ENCODE measurements at places on chromosomes 7 and 10.

- DNase-seq: peak; percentile 85
Measured at GRCh38 chr7:155206318-155207020, 91.2 kb upstream of the INSIG1 start.

GRCh38 chr7:117808910-117809705 is 64.1 kb downstream of the CTTNBP2 start:
- DNase-seq: no peak

- DNase-seq: no peak
Measured at GRCh38 chr10:91077549-91078071, 142.9 kb upstream of the PCGF5 start.

DNA sequence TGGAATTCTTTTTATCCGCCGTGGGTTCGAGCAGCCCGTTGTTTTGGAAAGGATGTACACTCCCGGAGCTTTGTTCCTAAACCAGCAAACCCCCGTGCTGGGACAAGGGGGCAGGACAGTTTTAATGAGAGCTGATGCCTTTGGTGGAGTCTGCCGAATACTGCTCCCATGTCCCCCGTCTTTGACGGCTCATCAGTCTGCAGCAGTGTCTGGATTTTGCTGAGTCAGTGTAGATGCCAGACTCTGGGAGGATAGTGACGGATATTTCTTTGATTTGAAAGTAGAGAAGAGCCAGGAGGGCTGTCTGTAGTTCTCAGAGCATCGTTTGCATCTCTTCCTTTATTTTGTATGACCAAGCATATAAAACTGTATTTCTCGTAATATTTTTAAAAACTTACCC is 74.9 kb upstream of the BTBD16 start:
- no peak for DNase-seq

- no peak for DNase-seq
Measured at GRCh38 chr10:95536017-95536416, 25.2 kb downstream of the SORBS1 start.

DNA sequence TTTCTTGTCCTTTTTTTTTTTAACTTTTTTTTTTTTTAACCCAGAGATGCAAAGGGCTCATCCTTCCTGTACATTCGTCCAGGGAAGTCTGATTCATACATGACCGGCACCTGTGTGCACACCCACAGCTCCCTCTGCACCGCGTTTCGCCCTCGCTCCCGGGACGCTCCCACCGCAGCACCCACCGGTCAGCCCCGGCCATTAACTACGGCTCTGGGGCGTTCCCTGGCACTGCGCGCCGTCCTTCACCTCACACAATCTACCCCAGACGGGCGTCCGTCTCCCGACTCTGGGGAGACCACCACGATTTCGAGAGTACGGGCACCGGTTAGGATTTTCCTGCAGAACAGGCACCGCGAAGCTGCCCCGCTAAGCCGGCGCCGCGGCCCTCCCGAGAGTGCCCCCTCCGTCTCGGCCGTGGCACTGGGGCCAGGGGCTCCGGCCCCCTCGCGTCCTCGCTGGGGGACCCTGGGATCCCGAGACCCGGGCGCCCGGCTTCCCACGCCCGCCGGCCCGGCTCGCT is 452 bp downstream of the ATE1 start:
- no peak for DNase-seq

DNA sequence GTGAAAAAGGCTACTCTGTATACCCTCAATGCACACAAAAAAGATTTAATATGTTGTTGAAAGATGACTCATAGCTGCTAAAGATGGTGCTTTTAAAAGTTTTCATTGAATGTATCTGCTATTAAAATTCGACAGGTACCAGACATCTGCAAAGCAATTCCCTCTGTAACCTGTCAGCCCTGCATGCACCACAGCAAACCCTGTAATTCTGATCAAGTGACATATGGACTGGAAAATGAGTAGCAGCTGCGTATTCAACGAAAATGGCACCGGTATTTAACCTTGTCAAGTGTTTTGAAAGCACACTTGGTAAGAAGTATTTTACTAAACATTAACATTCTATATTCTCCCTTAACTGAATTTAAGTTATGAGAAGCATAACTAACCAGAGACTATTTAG is 58.2 kb upstream of the PTPRN2 start:
- DNase-seq: no peak

- DNase-seq: peak; percentile 78
Measured at GRCh38 chr7:2886900-2887299, 42.8 kb upstream of the GNA12 start.

GRCh38 chr7:37354656-37355131 is 94.0 kb downstream of the ELMO1 start:
- no peak for DNase-seq

GRCh38 chr10:90884431-90884830 is 12.7 kb downstream of the RPP30 start:
- DNase-seq: no peak

- no peak for DNase-seq
Measured at GRCh38 chr7:135729230-135729629, 1.2 kb upstream of the SLC13A4 start.

- DNase-seq: no peak
Measured at GRCh38 chr7:45088821-45089340, at the start of gene NACAD. Gene NACAD, minus strand, starts transcription at chr7:45088969. Its CDS starts 75 bp downstream, at chr7:45088894.

GRCh38 chr7:48158404-48158803 is 12.9 kb upstream of the ABCA13 start:
- no peak for DNase-seq

- peak; percentile 13 for DNase-seq
Measured at GRCh38 chr10:4635883-4636282, 190.1 kb upstream of the AKR1E2 start.

DNA sequence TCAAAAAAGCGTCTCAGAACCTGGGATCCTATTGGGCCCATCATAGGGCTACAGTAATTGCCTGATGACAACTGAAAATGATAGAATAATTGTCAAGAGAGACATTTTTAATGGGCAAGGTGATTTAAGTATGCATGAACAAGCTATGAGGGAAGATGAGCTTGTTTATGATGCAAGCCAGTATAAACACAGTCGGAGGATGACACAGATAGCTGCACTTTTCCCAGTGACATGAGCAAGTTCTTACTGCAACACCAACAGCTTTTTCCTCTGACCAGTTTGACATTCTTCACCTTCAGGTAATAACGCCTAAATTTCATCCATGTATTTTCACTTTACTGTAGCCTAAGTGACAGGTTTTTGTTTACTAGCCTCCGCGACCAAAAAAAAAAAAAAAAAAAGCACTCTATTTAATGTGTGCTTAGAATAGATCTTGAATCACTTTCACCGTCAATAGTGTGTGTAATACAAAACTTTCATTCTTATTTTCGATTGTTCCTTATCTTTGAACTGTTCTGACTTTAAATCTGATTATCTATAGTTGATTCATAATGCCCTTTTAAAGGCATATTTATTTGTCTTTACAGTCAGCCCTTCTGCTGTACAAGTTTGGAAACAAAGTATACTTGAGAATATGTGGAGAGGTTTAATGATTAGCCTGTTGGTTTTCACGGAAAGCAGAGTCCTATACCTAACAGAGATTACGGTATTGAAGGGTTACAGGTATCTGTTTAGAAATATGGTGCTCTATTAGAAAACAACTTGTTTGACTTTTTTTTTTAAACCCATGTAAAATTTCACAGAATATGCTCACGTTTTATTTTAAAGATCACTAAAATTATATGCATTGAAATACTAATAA is 1.7 kb downstream of the FOXP2 start:
- DNase-seq: peak; percentile 2

DNA sequence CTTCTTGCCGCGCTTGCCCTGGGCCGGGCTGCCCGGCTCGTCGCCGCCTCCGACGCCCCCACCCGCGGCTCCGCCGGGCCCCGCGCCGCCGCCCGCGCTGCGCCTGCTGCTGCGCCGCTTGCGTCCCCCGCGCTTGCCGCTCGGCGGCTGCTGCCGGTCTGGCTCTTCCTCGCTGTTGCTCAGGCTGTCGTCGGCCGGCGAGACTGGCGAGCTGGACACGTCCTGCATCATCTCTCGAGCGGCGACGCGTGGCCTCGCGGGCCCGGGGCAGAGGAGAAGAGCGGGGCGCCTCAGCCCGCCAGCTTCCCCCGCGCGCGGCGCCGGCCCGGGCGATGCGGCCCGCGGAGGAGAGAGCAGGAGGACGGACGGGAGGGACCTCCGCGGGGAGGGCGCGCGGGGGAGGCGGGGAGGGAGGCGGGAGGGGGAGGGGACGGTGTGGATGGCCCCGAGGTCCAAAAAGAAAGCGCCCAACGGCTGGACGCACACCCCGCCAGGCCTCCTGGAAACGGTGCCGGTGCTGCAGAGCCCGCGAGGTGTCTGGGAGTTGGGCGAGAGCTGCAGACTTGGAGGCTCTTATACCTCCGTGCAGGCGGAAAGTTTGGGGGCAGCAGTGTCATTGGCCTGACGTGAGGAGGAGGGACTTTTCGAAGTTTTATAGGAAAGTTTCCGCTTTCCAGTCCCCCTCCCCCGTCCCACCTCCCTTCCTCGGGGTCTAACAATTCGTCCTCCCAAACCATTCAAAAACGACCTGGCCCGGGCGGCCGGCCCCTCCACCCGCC is at the start of gene TWIST1:
TWIST1 (minus strand) TSS at position 546 of the 779 bp plus-strand sequence; CDS start at position 231, 315 bp downstream.
- peak; percentile 32 for DNase-seq

DNA sequence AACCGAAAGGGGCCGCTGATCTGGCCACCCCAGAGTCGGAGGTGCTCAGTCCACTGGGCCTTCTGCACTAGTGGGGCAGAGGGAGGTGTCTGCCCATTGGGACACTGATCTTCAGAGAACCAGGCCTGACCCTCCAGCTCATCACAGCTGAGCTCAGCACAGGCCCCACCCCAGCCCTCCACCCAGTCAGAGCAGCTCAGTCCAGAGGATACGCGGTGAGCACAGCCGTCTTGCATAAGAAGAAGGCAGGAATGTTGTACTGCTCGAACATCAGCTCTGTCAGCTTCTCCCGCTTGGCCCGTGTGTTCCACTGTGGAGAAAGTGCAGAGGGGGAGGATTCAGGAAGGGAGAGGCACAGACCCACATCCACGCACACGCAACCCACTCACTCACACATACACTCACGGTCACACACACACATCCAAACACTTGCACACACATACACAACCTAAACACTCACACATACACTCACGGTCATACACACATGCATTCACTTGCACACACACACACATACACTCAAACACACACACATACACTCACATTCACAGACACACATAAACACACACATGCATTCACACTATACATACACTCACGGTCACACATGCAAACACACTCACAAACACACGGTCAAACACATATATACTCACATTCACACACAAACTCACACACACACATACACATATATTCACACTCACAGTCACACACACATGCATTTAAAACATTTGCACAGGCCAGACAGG is 6.3 kb downstream of the ACTL6B start:
- no peak for DNase-seq

DNA sequence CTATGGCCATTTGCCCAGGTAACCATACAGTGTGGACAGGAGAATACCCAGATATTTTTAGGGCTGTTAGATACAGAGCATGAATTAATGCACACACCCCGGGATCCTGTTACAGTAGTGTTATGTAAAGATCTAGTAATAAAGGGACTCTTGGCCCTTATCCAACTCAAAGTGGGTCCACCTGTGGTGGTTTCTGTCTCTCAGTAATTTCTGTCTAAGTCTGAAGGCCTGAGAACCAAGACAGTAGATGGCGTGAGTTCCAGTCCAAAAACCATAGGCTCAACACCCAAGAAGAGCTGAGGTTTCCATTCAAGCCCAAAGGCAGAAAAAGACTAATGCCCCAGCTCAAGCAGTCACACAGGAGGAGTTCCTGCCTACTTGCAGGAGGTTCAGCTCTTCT is 277.7 kb downstream of the ZEB1 start:
- no peak for DNase-seq

- DNase-seq: no peak
Measured at GRCh38 chr10:126895214-126895781, 9.9 kb upstream of the DOCK1 start.

GRCh38 chr7:115346685-115347084 is 424.8 kb downstream of the MDFIC start:
- no peak for DNase-seq

- DNase-seq: no peak
Measured at GRCh38 chr7:33422825-33423645, 293.7 kb downstream of the BBS9 start.

- no peak for DNase-seq
Measured at GRCh38 chr7:111076205-111076604, 14.7 kb upstream of the LRRN3 start.

GRCh38 chr10:119377451-119377957 is 165.0 kb downstream of the RGS10 start:
- DNase-seq: no peak

DNA sequence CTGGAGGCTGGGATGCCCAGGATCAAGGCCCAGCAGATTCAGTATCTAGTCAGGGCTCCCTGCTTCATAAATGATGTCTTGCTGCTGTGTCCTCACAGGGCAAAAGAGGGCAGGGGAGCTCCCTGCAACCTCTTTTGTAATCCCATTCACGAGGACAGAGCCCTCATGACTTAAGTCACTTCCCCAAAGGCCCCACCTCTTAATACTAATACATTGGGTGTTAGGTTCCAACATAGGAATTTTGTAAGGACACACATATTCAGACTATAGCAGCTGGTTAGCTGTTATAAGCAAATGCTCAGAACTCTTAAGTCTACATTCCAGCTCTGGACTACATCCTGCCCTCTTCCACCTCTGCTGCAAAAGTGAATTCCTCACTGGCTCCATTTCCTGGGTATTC is 63.0 kb downstream of the VOPP1 start:
- DNase-seq: peak; percentile 26

- no peak for DNase-seq
Measured at GRCh38 chr7:33201821-33202220, 72.5 kb downstream of the BBS9 start.

- no peak for DNase-seq
Measured at GRCh38 chr7:114574384-114574783, 159.8 kb downstream of the FOXP2 start.

DNA sequence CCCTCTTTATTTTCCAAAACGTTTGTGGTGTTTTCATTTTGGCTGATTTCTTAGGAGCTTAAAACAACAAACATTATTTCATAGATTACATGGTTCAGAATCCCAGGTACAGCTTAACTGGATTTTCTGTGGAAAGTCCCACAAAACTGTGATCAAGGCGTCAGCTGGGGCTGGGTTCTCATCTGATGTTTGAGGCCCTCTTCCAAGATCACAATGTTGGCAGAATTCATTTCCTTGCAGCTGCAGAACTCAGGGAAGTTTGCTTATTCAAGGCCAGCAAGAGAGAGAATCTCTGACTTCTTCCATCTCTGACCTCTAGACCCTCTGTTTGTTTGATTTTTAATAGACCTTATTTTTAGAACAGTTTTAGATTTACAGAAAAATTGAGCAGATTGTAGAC is 108.4 kb upstream of the AGK start:
- no peak for DNase-seq

DNA sequence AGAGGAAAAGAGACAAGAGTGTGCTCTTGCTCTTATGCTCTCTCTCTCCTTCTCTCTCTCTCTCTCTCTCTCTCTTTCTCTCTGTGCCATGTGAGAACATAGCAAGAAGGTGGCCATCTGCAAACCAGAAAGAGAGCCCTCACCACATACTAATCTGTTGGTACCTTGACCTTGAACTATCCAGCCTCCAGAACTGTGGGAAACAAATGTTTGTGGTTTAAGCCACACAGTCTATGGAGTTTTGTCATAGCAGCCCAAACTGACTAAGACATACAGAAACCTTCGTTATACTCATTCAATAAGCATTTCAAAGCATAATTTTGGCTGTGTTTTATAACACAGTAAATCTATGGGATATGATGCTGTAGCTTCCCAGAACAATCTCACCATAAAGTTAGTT is 56.4 kb upstream of the PLPP4 start:
- DNase-seq: no peak

GRCh38 chr7:48518092-48518491 is 346.8 kb downstream of the ABCA13 start:
- no peak for DNase-seq

- DNase-seq: no peak
Measured at GRCh38 chr10:3389130-3389529, 216.5 kb upstream of the PITRM1 start.

GRCh38 chr10:124999433-125000365 is 57.8 kb downstream of the ZRANB1 start:
- no peak for DNase-seq

Data from B cell (primary cell).